Memory B cell (primary cell): ENCODE measurements at places on chromosomes 5 and 9.
A peak's percentile ranks its signal among the peaks of the same experiment; 100 is the strongest.

DNA sequence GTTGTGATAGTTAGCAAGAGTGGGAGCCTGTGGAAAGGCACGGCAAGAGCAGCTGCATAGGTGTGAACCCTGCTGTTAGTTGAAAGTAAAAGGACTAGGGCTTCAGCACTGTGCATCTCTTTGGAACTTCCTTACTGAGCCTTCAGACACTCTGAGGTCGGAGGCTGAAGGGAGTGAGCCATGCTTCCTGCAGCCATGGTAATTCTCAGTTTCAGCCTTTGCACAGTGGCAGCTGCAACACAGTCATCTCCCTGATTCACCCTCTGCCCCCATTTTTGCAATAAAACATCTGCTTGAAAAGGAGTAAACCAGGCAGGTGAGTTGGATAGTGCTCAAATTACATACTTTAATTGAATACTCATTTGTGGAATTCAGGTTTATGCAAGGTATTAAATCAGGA, 6.5 kb upstream of the TLE4 start:
- DNase-seq = no peak

GRCh38 chr9:8660383-8660782, 860.8 kb upstream of the DMAC1 start:
- DNase-seq = no peak

- DNase-seq = no peak
These were observed 21.4 kb downstream of the WDR70 start for GRCh38 chr5:37400501-37400900.

GRCh38 chr5:112440031-112440430, 21.0 kb upstream of the EPB41L4A start:
- DNase-seq = no peak

GRCh38 chr9:28032268-28032590, 458.9 kb upstream of the C9orf72 start:
- no peak for DNase-seq

DNA sequence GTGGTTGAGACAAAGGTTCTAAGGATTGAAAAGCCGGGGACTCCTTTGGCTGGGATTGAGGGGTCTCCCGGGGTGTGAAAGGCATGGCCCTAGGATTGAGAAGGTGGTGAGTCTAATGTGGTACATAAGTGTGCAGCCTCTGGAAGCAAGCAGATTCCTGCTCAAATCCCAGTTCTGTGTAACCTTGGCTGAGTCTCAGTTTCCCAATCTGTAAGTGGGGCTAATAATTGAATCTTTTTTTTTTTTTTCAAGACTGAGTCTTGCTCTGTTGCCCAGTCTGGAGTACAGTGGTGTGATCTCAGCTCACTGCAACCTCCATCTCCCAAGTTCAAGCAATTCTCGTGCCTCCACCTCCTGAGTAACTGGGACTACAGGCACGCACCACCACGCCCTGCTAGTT, 5.9 kb downstream of the SH2D3C start:
- no peak for DNase-seq

DNA sequence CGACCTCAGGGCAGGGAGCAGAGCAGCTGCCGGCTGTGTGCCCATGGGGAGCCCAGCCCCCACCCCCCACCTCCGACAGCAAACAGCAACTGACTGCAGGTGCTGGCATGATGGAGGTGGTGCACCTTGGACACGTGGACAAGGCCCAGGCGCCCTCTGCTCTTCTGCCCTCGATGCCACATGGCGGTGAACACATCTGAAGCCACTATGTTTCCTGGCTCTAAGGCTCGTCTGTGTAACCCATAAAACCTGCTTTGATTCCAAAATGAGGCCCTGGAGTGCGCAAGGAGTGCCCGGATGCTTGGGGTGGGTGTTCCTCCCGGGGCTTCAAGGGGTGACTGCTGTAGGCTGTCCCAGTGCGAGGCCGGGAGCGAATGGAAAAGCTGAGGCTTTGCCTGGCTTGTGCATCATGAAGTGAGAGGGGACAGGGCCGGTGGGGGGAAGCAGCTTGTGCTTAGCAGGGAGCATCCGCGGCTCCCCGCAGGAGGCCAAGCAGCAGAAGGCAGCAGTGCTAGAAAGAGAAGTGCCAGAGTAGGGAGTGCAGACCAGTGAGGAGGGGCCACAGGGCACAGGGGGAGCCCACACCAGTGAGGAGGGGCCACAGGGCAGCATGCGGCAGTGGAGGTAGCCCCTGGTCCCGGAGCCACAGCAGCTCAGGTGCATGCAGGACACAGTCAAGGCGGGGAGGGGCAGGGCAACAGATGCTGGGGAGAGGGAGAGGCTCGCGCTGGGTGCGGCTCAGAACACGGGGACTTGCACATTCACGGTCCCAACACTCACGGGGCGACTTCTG, 30.0 kb downstream of the NKD2 start:
- DNase-seq = no peak

- no peak for DNase-seq
These were observed 2.1 kb downstream of the SLC6A3 start for GRCh38 chr5:1443171-1443570.

- DNase-seq = no peak
These were observed 111.3 kb upstream of the NR3C1 start for GRCh38 chr5:143514616-143515335.

DNA sequence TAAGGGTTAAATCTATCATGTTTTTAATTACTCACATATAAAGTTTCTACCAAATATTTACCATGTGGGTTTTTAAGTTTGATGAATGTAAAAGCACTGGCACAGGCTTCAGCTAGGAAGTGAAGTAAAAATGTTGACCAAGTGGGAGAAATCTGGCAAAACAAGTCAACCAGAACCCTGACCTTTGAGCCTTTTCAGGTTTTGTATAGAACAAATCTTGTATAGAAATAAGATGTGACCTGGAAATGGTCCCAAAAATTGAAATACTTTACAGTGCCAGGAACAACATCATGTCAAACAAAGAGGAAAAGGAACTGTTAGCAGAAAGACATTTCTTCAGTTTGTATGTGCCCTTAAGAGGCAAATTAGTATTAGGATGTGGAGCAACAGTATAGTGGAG, 137.6 kb downstream of the CCDC192 start:
- no peak for DNase-seq

DNA sequence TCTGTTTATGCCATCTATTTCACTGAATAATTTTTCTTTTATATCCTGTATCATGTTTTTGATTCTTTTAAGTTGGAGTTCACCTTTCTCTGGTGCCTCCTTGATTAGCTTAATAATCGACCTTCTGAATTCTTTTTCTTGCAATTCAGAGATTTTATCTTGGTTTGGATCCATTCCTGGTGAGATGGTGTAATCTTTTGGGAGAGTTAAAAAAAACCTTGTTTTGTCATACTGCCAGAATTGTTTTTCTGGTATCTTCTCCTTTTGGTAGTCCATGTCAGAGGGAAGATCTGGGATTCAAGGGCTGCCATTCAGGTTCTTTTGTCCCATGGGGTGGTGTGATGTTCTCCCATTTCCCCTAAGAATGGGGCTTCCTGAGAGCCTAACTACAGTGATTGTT, 800.8 kb upstream of the TYRP1 start:
- no peak for DNase-seq

GRCh38 chr5:91419571-91420537, 36.7 kb upstream of the ARRDC3 start:
- DNase-seq = peak; percentile 58

DNA sequence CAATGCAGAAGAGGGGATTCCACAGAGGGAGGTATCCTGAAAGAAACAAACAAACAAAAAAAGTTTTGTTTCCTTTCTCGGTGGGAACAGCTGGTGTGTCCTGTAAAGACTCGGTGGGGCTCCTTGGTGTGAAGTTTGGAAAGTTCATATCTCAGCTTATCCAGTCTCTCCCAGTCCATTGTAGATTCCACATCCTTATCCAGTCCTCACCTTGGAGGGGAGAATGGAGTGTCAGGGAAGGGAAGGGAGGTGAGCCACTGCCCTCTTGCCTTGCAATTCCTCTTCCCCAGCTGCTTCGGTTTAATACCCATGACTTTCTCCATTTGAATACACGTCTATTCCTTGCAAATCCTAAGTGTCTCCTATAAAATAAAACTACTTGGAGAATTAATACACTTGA, 234.5 kb downstream of the NFIB start:
- DNase-seq = no peak

DNA sequence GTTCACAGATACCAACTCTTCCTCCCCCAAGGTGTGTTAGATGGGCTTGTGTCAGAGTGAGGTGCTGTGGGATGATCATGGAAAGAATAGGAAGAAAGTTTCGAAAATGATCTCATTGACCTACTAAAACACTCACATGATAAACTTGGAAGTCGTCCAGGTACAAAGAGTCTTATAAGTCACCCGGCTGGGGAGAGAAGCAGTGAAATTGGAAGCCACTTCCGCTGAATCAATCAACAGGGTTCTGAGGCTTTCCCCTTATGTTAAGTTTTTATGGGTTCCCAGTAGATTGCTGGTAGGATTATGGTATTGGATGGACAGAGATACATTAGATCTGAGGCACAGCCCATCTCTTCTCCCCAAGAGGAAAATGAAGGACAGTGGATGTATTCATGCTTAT, 218.8 kb upstream of the MSX2 start:
- no peak for DNase-seq

GRCh38 chr5:157511651-157512644, 51.9 kb downstream of the NIPAL4 start:
- DNase-seq = no peak

DNA sequence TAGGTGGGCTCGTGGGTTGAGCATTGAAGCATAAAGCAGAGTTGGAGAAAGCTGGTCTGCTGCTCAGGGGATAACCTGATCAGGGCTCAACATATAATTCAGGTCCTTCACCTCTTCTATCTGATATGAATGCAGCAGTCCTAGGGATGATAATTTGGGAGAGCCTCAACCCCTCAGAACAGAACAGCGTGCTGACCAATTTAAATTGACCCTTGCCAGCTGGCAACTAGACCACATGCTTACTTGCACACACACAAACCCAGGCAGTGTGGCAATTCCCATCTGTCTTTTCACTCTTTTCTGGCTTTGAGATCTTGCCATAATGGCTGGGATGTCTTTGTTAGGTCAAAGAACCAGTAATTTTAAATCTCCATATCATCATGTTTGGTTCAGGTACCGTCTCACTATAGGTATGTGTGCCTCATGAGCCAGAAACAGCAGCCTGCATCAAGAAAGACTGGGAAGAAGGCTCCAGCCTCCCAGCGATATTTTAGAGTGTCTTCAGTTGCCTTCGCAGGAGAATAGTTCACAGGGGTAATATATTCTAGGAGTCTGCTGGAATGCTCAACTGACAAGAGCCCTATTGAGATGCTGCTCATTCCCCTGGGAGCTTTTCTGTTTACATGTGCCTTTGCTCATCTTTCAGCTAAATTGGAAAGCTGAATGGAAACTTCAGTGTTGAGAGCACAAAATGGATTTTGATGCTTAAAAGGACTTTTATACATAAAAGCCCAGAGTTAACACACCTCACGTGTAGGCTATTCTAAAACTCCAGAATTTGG, 497.6 kb downstream of the RASEF start:
- DNase-seq = no peak

GRCh38 chr5:67154556-67155206, 41.9 kb downstream of the CD180 start:
- no peak for DNase-seq

DNA sequence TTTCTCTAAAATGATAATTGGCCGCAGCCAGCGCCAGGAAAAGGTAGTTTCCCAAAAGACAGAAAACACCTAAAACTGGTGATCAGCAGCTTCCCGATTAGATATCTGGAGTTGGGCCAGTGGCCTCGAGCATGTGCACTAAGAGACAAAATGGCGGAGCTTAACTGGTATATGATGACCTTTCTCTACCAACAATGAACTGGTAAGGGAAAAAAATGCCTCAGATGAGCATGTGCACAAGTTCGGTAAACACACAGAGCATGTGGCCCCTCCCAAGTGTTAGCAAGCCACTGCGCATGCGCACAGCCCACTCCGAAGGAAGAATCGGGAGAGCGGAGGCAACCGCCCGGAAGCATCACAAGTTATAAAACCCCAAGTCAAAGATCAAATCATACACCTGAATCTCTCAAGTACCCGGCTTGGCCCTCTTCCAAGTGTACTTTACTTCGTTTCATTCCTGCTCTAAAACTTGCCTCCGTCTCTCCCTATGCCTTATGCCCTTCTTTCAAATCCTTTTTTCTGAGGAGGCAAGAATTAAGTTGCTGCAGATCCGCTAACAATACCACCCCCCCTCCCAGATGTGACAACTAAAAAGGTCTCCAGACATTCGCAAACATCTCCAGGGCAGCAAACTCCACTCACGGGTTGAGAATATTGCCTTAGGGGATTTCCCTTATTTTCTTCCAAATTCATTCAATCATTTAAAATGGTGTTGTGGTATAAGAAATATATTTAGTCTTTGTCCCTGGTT, 15.0 kb upstream of the PTBP3 start:
- peak; percentile 41 for DNase-seq

- DNase-seq = no peak
These were observed 416.1 kb downstream of the TMEM38B start for GRCh38 chr9:106110483-106110882.

GRCh38 chr5:121737120-121737519, 114.6 kb upstream of the FTMT start:
- no peak for DNase-seq

- no peak for DNase-seq
These were observed 1.6 kb upstream of the INPP5E start for GRCh38 chr9:136441191-136441680.

- no peak for DNase-seq
These were observed 46.6 kb downstream of the ATP10B start for GRCh38 chr5:160805376-160805775.

DNA sequence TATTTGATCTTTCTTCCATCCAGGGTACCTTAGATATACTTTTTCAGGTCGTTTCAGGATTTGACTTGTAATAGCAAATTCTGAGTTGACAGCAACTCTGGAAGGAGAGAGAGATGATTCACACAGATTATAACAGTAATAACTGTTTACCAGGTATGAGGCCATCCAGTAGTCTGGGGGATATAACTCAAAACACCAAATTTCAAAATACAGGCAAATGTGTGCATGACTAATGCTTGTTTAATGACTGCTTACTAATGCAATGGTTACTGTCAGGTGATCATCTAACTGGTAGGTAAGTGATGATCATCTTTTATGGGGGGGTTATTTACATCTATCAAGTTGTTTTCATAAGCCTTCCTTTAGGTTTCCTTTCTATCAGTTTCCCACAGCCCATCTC, 412.3 kb downstream of the MAT2B start:
- DNase-seq = no peak

DNA sequence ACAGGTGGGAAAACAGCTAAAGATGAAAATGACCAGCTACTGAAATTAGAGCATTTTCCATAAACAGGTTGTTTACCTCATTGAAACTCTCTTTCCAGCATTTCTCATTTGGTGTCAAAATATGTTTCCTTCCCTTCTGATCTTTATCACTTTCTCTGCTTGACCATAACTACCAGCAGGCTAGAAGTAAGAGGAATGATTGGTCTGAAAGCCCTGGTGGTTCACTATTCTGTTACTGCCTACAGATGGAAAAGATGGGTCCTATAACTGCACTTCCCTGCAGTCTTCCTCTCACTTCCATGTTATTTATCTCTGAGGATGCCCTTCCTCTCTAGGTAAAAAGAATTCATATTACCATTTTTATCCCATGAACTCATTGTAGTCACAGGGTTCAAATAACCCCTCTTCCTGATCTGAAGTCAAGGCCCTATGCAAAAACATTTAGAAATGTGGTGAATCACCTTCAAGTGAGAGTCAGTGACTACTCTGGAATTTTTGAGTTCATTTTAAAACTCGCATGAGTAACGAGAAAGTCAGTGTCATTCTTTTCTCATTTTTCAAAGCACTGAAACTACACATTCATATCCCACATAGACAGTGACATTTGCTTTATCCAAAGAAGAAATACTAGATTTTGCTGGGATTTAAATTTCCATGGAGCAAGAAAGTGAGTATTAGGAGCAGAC, 51.7 kb downstream of the ZNF474 start:
- no peak for DNase-seq

- DNase-seq = no peak
These were observed 6.3 kb downstream of the IGIP start for GRCh38 chr5:140131967-140132409.

GRCh38 chr9:125359011-125359410, 97.4 kb downstream of the GAPVD1 start:
- no peak for DNase-seq
